ENCODE measurements at places on chromosomes 16 and 17. TPM values are rescaled to one million over a fixed set of nuclear protein-coding genes. Genes with fewer than 3 reads are reported as not detected.

Gene TPPP3
- total RNA-seq: 0.62 TPM

Gene ZNF213
- total RNA-seq: 9.5 TPM

Gene NKD1
- total RNA-seq: under 0.01 TPM

Gene P2RX1
- 0.25 TPM for total RNA-seq

Gene FAM234A
- total RNA-seq: 53.0 TPM

All from uterine smooth muscle cell (primary cell).